NAMALWA (cell line): ENCODE measurements at places on chromosomes 12 and 14.
A peak's percentile ranks its signal among the peaks of the same experiment; 100 is the strongest.

DNA sequence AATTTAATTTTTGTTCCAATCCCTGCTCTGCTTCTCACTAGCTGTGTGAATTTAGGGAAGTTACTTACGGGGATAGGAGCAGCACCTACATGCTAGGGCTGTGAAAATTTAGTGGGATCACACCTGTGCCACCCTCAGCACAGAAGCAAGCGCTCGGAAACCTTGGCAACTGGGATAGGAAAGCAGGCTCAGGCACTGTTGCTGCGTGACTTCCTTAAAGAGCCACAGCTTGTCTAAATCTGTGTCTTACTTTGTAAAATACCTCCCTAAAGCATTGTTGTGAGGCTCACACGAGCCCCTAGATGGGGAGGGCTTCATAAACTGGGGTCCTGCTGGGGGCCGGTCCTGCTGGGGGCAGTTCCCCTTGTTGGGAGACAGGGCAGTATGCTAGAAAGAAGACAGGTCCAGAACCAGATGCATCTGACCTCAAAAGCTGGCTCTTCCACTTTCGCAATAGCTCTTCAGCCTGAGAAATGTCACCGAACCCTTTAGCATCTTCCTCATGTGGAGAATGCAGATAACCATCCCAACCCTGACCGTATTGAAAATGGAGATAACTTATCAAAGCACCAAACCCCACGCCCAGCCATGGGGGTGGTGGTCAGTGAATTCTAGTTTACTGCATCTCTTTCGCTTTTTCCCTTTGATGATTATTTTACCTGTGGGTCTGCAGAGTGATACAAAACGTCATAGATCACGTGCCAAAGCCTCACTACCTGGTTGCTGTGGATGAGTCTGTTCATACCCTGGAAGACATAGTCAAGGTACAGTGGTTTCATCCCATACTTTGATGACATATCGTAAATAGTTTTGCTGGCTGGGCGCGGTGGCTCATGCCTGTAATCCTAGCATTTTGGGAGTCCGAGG lies 54.1 kb downstream of the AK7 start:
- DNase-seq = no peak

DNA sequence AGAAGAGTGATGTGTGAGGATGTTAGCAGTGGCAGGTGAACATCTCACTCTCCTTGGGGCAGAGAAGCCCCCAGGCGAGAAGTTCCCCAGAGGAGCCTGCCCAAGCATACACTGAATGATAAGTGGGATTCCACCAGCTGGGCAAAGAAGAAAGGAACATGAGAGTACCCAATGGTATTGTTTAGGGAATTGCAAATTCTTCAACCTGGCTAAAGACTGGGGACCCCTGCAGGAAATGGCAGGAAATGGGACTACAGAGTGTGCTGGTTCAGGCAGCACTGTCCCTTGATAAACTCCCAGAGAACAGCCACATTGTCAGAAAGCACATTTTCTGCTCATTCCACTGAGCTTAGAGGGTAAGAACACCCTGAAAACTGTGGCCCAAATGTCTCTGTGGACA lies 121.3 kb downstream of the RPS29 start:
- peak; percentile 1 for DNase-seq

GRCh38 chr12:109010259-109010658 lies 10.6 kb downstream of the SVOP start:
- no peak for DNase-seq

- no peak for DNase-seq
Measured at GRCh38 chr12:57560516-57560915, 10.7 kb downstream of the KIF5A start.

DNA sequence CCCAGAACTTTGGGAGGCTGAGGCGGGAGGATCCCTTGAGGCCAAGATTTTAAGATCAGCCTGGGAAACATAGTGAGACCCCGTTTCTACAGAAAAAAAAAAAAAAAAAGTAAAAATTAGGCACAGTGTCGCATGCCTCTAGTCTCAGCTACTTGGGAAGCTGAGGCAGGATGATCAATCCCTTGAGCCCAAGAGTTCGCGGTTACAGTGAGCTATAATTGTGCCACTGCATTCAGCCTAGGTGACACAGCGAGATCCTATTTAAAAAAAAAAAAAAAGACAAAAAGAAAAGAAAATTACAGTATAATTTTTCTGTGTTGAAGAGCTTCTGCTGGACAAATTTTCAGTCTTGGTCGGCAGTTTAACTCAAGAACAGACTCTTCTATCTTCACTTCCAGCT lies 133.9 kb upstream of the FGD4 start:
- no peak for DNase-seq

DNA sequence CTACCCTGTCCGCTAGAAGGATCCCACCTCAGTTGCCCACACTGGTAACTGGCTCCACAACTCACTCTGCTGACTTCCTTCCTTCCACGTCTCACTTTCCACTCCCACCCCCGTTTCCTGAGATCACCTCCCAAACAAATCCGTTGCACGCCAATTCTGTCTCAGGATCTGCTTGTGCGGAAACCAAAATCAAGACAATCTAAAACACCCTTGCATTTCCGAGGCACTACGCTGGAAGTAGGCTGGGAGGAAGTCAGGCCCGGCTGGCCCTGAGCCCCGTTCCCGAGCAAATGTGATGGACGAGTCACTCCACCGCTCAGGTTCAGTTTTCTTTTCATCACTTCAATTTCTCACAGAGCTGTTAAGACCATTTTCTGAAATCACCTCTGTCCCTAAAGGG lies 23.1 kb downstream of the ABCB9 start:
- DNase-seq = no peak

DNA sequence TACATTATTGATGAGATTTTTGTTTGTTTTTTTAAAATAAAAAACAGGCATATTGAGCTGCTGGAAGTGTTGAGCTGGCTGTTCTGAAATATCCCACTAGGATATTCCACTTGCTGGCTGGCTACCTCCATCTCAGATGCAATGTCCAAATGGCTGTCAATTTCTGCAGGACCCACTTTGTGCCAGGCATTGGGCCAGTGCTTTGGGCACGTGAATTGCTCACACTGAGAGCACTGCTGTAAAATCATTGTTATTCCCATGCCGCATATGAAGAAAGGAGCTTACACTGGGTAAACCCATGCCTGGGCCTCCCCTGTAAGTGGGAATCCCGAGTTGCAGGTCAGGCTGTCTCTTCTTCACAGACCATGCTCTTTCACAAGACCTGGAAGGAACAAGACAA lies 56.7 kb downstream of the RGS6 start:
- DNase-seq = no peak

GRCh38 chr12:79381248-79382208 lies 309.2 kb downstream of the PAWR start:
- no peak for DNase-seq
